ENCODE measurements at places on chromosomes 1 and 21.

DNA sequence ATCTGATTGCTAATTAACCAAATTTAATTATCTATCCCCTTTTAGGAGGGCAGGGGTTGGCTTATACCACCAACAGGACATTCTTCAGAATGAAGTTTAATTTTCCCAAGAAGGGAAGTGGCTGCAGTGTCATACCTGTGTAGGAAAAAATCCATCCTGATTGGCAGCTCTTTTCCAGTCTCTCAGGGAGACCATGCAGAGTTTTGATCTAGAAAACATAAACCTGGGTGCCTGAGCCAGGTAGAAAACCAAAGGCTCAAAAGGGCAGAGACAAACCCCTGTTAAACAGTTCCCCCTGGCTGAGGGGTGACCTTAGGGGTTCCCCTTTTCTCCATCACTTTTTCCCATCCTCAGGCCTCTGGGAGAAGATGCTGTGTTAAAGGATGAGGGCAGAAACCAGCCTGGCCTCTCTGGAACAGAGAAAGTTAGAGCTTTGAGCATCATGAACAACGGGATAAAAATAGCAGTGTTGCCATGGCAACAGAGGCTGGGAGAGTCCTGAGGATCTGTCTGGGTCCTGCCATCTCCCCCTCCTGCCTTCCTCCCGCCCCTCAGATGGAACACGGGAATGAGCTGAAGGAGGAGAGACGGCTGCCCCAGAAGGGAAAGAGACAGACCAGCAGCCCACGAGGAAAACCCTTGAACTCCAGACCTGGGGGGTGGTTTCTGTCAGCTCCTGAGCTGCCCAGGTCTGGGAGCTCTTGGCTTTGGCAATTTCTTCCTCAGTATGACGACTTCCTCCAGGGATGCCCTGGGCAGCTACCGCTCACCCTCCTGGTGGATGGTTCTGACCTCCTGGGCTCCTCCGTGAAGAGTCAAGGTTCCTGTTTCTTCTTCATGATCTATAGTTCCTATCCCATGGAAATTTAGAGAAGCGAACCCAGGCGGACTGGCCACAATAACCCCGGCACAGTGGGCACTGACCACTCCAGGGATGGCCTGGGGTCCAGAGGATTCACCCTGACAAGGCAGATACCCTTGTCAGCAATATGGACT, 14.0 kb upstream of the LEMD1 start:
- DNase-seq: no peak

DNA sequence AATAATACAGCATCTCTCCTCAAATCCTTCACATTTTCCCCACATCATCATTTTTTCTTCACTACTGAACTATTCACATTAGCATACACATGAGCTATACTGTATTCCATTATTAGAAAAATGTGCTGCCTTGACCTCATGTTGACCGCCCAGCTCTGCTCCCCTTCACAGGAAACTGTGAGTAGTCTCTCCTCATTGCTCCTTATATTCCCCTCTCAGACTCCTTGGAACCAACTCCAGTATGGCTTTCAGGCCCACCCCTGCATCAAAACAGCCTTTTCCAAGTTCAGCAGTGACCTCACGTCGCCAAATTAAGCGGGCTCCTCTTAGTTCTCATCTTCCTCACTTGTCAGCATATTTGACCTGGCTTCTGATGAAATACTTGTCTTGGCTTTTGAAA, 59.2 kb upstream of the SPAG17 start:
- DNase-seq: no peak

- DNase-seq: no peak
These were observed 11.7 kb downstream of the SLC19A1 start for GRCh38 chr21:45530423-45531113.

- DNase-seq: no peak
These were observed 11.4 kb downstream of the MROH7 start for GRCh38 chr1:54653036-54653435.

GRCh38 chr1:20726932-20727745, 5.4 kb downstream of the SH2D5 start:
- DNase-seq: no peak
